ENCODE measurements at places on chromosomes 5 and 9.

GRCh38 chr5:159730285-159730684, 186.0 kb upstream of the ADRA1B start:
- no peak for DNase-seq

DNA sequence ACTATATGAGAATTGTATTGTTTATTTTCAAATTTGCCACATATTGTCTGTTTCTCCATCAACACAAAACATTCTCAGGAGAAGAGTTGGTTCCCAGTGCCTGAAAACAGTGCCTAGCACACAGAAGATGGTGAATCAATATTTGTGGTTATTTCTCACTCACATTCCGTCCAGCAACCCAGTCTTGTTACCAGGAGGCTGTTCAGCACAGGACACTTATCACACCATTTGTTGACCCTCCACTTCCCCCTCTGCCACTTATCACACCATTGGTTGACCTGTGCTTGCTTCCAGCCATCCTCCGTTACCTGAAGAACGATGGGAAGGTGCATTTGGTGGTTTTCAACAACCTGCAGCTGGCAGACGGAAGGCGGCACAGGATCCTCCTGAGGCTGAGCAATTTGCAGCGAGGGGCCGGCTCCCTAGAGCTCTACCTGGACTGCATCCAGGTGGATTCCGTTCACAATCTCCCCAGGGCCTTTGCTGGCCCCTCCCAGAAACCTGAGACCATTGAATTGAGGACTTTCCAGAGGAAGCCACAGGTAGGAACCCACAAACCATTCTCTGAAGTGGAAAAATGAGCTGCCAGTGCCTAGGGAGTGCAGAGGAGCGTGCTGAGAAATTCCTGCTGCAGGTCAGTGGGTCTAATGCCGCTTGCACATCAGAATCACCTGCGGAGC, 20.5 kb downstream of the THBS4 start:
- DNase-seq = peak; percentile 72

- DNase-seq = no peak
These were observed 42.7 kb downstream of the ZFAND5 start for GRCh38 chr9:72322259-72322658.

DNA sequence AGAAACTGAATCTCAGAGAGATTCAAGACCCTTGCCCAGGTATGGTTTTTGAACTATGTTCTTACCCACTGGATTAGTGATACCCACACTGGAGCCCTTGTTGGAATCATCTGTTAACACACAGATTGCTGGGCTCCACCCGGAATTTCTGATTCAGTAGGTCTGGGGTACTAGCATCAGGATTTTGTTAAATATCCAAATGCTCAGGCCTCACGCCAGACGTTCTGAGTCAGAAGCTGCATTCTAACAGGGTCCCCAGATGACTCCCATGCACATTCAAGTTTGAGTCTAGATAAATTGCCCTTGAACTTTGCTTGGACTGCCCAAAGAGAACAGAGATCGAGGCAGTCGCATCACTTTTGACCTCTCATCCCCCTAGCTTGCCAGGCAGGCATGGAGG, 182.0 kb upstream of the WWC1 start:
- no peak for DNase-seq

GRCh38 chr5:160799184-160799583, 52.8 kb downstream of the ATP10B start:
- no peak for DNase-seq
